ENCODE measurements at places on chromosomes 12 and 14.

DNA sequence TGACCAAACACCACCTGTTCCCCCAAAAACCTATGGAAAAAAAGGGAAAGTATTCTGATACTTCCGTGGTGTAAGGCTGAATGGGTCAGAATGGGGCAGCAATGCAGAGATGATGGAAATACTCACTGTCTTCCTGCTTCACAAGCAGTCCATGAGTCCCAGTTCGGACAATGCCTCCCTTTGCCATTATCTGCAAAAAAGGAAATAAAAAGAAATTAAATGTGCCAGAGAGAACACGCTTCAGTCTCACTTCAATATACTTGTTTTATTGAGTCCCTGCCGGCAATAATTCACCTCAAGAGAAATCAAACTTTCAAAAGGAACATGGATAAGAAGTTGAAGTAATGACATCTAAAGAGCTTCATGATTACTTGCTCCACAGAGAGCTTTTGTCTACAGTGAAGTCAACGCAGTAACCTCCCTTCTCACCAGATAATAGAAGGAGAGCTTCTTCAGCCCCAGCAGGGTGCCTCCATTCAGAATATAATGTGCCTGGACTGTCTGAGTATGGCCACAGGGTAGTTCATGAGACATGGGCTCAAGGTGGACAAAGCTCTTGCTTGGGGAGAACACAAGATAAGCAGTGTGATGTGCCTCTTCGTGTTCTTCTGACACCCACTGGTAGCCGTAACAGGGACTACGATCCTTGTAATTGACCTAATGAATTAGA, 14.6 kb downstream of the A2M start:
- no peak for DNase-seq

- no peak for DNase-seq
These were observed 382.3 kb downstream of the ALG10 start for GRCh38 chr12:34404377-34405285.

GRCh38 chr12:127550271-127550670, 716.7 kb upstream of the TMEM132C start:
- no peak for DNase-seq

- DNase-seq, result no peak
These were observed 52.8 kb downstream of the FRMD6 start for GRCh38 chr14:51704545-51704944.

- no peak for DNase-seq
These were observed 9.4 kb upstream of the NOPCHAP1 start for GRCh38 chr12:104976703-104977102.

DNA sequence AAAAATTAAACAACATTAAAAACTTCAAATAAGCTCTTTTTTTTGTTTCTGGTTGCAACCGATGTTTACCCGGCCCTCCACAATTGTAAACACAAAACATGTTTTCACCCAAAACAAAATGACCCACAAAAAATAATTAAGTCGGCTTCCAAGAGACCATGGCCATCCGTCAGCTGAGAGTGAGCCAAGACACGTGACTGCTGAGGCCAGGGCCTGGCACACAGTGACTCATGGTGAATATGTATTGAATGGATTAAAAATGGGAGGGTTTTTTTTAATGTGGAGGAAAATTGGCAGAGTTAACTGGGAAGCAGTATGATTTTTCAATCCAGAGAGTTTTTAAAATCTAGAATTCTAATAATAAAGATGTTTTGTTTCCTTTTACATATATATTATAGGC, 13.8 kb upstream of the CPNE8 start:
- no peak for DNase-seq

GRCh38 chr12:7302266-7302986, 1.4 kb upstream of the ACSM4 start:
- no peak for DNase-seq

GRCh38 chr12:45944771-45945170, 45.6 kb downstream of the SCAF11 start:
- no peak for DNase-seq

DNA sequence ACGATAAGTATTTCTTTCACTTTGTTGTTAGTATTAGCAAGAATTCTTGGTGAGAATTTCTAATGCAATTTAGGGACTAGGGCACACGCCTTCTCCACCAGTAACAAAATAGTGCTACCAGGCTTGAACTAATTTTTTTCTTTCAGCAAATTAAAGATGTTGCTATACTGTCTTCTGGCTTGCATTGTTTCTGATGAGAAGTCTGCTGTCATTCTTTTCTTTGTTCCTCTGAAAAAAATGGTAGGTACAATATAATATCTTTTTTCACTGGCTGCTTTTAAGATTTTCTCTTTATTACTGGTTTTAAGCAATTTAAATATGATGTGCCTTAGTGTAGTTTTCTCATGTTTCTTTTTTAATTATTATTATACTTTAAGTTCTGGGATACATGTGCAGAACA, 171.2 kb downstream of the PCNX1 start:
- DNase-seq, result no peak

DNA sequence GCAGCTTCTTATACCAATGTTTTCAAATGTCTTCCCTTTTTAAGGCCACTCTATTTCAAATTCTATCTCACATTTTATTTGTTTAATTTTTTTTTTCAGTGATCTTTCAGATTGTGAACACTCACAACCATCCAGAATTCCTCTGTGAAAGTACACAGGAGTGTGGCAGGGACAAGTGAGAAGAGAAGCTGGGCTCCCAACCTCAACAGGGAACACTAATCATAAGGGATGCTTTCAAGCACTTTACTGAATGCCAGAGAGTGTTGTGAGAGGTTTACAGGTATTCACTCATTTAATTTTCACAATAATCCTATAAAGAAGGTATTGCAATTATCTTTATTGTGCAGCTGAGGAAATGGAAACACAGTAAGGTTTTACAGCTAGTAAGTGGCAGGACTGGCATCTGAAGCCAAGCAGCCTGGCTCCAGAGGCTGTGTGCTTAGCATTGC, 60.1 kb upstream of the PYGL start:
- DNase-seq, result no peak

- DNase-seq, result no peak
These were observed 388.5 kb upstream of the MIS18BP1 start for GRCh38 chr14:45641541-45641940.
